Muscle of back (tissue), 13 donors: ENCODE measurements at places on chromosomes 1 and 21.

- DNase-seq, result no peak
These were observed 65.3 kb downstream of the KAZN start for GRCh38 chr1:14663773-14664172.

DNA sequence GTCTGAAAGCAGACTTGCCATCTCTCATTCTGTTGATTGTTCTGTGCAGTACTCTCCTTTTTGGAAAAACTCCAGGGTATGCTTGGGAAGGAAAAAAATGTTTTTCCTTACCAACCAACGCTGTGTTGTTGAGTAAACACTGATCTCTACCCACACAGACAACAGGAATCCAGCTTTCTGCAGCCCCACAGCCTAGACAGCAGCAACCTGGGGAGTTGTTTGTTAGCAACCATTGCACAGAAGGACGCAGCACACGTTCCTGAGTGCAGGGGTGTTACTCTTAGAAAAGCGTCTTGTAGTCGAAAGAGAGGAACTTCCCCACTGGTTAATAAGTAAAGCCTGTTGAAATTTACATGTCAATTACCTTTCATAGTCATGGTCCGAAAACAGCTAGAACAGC, 56.6 kb downstream of the SMYD2 start:
- peak; percentile 60 for DNase-seq

GRCh38 chr1:64545118-64545843, 75.4 kb downstream of the CACHD1 start:
- no peak for DNase-seq

GRCh38 chr1:54317084-54317483, 89.1 kb downstream of the SSBP3 start:
- DNase-seq, result no peak

DNA sequence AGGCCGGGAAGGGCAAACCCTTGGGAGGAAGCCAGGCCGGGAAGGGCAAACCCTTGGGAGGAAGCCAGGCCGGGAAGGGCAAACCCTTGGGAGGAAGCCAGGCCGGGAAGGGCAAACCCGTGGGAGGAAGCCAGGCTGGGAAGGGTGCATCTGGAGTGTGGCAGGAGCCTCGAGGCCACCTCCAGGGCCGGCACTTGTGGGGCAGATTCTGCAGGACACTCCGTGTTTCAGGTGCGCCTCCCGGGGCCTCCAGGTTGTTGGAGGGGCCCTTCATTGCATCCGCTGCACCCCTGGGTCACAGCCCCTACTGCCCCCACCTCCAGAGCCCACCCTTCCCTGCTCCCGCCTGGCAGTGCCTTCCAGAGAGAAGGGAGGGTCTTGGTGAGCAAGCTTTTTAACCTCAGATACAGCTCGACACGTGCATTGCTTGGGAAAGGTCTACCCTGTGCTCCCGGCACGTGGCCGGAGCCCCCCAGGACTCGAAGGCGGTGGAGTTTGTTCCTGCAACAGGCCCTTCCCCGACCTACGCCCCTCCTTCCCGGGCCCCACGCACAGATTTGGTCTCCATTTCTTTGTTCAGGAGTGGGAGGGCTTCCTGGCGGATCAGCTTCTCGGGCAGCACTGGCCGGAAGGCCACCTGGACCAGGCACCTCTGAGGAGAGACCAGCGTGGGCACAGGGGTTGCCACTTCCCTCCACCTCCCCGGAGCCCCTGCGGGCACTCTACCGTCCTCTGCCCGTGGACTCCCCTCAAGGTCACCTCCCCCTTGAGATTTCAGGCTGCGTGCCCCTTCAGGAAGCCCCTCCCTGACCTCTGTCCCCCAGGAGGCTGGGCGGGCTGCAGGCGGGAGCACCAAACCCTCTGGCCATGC, 9.4 kb upstream of the TMEM52 start:
- DNase-seq, result no peak

DNA sequence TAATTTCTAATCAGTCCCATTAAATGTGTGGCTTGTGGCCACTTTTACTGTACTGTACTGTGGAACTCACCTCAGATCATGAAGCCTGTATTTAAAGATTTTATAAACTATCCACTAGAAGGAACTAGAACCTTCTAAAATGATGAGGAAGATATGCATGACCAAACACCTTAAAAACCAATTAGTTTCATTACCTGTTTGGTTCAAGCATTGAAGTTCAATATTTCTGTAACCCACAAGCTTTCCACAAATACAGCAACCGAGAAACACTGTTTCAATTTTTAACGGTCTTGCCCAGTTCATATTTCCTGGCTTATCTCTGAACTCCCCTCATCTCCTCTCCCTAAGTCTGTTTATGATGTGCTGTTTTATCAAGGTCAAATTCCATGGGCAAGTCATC, 264.3 kb upstream of the PLD5 start:
- DNase-seq, result no peak

DNA sequence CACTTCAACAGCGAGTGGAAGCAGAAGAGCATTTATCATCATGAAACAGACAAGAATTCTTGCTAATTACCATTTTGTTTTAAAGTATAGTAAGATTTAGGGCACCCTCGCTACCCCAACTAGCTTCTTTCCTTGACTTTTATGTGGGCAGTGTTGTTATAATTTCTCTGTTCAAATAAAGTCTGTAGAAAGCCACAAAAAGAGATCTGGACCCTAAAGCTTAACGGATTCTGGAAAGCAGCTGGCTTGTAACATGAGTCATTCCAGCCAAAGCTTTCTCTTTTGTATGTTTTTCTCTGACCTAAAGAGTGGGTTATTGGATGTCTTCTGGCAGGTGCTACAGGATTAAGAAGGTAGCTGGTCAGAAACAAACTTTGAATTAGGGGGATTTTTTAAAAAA, 37.4 kb downstream of the RUNX1 start:
- DNase-seq, result peak; percentile 33

DNA sequence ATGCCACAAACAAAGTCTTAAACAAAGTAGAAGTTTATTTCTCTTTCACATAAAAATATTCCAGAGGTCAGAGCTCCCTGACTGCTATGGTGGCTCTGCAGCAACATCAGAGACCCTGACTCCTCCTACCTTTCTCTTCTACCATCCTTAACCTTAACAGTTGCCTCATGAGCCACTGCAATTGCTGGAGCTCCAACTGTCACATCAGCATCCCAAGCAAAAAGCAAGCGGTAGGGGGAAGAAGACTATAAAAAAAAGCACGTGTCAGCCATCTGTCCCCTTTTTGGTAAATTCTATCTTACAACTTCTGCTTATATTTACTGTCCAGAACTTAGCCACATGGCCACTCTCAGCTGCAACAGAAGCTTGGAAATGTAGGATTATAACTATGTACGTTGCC, 21.8 kb upstream of the H6PD start:
- no peak for DNase-seq

DNA sequence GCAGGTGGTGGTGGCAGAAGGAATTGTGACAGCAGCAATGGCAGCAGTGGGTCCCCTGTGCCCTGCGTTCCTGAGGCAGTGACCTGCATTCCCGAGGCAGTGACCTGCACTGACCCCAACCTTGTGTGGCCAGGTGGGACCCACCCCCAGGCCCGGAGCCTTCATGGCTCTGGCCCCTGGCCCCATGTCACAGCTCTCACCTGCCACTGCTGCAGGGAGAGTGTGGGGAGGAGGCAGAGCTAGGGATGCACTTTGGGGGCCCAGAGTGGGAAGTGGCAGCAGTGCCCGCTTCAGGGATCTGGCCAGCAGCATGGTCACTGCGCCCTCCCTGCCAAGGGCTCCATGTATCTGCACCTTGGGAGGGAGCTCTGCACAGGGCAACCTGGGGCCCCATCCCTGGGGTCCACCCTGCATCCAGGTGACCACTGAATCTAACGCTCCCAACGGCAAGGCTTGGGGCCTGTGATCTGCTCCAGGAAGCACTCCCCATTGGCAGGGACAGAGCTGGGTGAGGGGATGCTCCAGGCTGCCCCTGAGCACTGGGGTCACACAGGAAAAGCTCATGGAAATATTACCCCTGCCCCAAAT, 618.6 kb downstream of the RWDD3 start:
- DNase-seq, result no peak

DNA sequence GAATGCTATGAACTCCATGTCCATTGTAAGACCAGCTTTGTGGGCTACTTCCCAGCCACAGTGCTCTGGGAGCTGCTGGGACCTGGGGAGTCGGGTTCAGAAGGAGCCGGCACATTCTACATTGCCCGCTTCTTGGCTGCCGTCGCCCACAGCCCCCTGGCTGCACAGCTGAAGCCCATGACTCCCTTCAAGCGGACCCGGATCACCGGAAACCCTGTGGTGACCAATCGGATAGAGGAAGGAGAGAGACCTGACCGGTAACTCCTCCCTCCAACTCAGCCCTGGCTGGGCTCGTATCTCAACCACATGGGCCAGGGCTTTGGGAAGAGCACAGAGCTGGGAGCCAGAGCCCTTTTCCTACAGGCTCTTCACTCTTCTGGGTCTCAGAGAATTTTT, 15.4 kb downstream of the MOV10 start:
- no peak for DNase-seq

DNA sequence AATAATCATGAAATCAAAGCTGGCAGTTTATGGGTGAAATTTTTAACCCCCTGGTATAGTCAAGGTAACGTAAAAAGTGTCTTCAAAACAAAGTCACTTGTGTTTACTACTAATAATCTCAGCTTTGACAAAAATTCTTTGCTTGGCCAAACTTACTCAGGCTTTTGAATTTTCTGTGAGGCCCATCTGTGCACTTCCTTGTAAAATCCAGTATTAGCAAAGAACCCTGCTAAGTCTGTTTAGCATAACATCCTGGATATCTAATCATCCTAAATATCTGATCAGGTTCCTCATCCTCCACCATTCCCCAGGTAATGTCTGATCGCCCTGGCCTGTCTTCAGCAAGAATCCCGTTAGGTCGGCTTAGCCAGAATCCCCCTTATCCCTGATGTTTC, 3.0 kb downstream of the LYST start:
- DNase-seq, result no peak

- no peak for DNase-seq
These were observed 104.7 kb downstream of the SPATA46 start for GRCh38 chr1:162271972-162272371.

DNA sequence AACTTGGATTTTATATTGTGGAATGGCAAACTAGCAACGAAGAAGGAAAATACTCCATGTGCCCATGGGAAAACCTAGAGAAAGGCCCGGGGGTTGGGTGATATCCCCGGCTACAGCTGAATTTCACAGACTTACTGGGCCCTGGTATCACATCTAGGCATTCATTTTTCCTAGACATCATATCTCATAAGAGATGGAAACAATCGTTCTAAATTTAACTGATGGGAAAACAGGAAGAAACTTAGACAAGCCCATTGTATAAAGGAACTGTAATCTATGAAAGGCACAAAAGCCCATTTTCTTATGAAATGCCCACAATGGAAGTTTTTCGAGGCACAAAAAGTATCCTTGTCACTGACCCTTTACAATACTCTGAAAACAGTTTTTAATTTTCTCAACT, 407.9 kb upstream of the LYPLAL1 start:
- DNase-seq, result no peak

DNA sequence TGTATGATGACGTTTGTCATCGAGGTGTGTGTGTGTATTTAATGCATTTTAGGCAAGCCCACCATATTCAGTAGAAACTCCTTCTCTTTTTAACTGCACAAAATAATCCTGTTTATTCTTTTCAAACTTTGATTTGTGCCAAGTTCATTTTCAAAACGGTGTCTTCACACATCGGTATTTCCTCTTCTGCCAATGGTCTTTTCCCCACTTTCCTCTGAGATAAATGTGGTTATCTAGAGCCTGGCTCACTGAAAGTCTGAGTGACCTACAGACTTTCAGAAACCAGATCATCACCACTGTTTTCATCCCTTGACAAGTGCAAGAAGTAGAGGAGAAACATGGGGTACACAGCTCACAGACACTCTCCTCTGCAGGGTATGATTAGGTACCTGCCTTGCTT, 69.4 kb downstream of the GPATCH2 start:
- DNase-seq, result no peak

GRCh38 chr1:185157599-185158412, 839 bp downstream of the SWT1 start:
- DNase-seq, result peak; percentile 70

- DNase-seq, result no peak
These were observed 40.9 kb upstream of the BCL9 start for GRCh38 chr1:147500309-147500839.

DNA sequence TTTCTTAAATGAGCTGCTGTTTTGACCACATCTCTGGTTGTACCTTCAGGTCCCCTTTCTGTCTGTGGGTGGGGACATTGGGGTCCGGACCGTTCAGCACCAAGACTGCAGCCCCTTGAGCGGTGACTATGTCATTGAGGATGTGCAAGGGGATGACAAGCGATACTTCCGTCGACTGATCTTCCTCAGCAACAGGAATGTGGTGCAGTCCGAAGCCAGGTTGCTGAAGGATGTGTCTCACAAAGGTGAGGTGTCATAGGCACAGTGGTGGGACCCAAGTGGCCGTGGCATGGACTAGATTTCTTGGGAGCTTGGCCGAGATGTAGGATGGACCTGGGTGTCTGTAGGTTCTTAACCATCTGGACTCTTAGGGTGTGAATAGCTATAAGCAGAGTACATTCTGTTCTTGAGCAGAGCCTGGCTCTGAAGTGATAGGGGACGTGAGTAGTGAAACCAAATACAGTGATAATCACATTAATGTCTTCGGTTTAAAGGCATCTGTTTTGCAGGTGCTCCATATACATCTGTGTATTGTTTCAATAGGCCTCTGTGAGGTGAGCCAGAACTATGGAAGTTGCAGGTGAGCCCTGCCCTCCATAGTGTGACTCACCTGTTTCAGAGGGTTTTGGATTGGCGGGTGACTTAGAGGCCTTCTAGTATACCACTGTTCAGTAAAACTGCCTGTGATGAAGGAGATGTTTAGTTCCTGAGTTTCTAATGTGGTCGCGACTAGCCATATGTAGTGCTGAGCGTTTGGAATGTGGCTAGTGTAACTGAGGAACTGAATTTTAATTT, 6.4 kb downstream of the METTL13 start:
- no peak for DNase-seq

GRCh38 chr1:231057410-231057809, 17.4 kb upstream of the FAM89A start:
- DNase-seq, result no peak

GRCh38 chr1:8218351-8219092, 99.4 kb upstream of the SLC45A1 start:
- DNase-seq, result no peak

- DNase-seq, result peak; percentile 14
These were observed 929 bp upstream of the FOXJ3 start for GRCh38 chr1:42335809-42336518.

GRCh38 chr21:32958288-32959002, 67.3 kb upstream of the OLIG2 start:
- no peak for DNase-seq

GRCh38 chr1:15129944-15130343, 23.6 kb upstream of the TMEM51 start:
- no peak for DNase-seq

- DNase-seq, result peak; percentile 56
These were observed 13.8 kb upstream of the SFN start for GRCh38 chr1:26848941-26849774.

- no peak for DNase-seq
These were observed 2.3 kb downstream of the GPR137B start for GRCh38 chr1:236144446-236145150.

GRCh38 chr1:1098681-1099421, 17.0 kb downstream of the C1orf159 start:
- no peak for DNase-seq

GRCh38 chr1:234851450-234852438, 241.8 kb upstream of the IRF2BP2 start:
- no peak for DNase-seq
